ENCODE measurements at places on chromosomes 2 and 18.

DNA sequence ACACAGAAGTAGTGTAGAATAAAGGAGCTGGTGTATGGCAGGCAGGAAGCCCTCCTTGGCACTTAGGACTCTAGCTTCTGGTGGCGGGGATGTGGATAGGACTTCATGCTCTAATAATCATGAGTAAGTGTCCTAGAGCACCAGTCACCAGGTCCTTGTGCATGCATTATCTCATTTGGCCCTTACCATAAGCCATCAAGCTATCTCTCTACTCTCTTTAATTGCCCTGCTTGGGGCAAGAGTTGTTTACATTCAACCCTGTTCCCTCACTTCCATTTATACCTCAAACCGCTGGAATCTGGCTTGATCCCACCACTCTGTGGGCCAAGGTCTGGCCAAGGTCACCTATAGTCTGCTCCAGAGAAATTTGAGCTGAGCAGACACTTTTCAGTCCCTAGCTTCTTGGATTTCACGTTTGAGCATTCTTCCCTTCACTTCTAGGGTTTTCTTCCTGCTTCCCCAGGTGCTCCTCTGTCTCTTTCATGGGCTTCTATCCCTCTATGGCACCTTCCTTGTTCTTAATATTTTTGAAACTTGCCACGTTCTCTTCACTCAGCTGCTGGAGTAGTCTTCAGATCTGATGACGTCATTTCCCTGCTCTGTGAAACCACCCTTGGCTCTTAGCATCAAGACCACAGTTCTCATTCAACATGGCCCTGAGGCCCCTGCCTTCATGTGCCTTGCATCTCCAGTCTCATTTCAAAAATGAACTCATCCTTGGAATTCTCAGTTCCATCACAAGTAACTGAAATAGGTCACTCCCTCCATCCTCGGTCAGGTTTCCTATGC, 94.9 kb upstream of the GATA6 start:
- DNase-seq: no peak

GRCh38 chr2:226079196-226079595, 679.7 kb downstream of the NYAP2 start:
- DNase-seq: no peak

GRCh38 chr18:45081566-45082181, 401.0 kb downstream of the SETBP1 start:
- DNase-seq: no peak

- no peak for DNase-seq
These were observed 119.6 kb upstream of the ARL5A start for GRCh38 chr2:151947813-151948165.

- no peak for DNase-seq
These were observed 140.4 kb downstream of the CTIF start for GRCh38 chr18:48679236-48679635.

GRCh38 chr2:193810533-193810932, 1615.8 kb upstream of the TMEFF2 start:
- DNase-seq: no peak

DNA sequence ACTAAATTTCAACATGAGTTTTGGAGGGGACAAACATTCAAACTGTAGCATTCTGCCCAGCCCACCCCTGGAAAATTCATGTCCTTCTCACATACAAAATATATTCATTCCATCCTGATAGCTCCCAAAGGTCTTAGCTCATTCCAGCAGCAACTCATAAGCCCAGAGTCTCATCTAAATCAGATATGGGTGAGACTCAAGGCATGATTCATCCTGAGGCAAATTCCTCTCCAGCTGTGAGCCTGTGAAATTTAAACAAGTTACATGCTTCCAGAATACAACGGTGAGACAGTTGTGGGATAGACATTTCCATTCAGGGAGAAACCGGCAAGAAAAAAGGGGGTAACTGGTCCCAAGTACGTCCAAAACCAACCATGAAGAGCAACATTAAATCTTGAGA, 43.5 kb upstream of the FAHD2A start:
- no peak for DNase-seq

DNA sequence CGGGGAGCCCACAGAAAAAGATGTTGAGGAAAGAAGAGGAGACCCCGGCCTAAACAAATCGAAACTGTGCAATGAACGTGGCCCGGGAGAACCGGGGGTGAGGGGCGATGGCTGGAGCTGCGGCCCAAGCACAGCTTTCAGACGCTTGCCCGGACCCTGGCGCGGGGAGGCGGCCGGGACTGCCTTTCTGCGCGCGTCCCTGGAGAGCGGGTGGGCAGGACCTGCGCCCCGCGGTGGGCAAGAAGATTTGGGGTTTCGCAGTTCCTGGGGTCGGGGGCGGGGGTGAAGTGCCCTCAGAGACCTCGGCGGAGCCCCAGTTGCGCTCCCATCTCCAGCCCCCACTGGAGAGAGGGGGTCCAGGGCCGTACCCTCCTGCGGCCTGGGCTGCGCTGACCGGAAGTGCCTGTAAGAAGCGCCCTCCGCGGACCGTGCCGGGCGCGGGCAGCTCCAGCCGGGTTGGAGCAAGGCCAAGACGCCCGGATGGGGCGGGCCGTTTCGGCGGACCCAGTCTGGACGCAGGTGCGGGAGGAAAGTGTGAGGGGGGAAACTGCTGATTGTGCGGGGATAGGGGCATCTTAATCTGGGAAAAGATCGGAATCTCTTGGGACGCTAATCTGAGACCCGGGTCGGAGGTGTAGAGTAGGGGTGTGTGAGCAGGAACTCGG, 11.6 kb downstream of the EN1 start:
- no peak for DNase-seq

DNA sequence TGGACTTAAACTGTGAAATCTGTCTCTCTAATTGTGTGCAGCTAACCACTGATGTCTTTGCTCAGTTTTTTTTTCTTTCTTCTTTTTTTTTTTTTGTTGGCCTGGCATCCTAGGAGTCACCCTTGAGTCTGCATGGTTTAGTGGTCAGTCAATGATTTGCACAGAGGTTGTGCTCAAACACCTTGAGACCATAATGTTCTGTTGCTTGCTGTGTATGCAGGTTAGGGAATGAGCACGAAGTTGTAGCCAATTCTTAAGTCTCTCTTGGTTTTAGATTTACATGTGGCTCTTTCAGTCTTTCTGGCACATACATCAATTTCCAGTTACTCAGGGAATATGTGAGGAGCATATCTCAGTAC, 16.7 kb downstream of the PLB1 start:
- DNase-seq: no peak
